DMS 273 treated with DMSO at 0.1 percent for 48 hours (cell line): ENCODE measurements at places on chromosomes 6 and 20.

DNA sequence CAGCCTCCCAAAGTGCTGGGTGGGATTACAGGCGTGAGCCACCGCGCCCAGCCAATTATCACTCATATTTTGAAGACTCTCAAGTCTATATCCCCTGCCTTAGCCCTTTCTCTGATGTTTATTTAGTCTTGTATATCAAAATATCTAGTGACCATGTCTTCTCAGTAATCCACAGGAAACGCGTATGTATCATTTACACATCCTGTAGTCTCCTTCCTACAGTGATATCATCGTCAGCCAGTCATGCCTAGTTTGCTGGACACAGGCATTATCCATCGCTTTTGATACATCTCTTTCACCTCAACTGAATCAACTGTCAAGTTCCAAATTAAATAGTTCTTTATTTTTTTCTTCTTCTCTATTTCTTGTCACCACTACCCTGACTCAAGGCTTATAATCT is 223.7 kb downstream of the NKAIN2 start:
- DNase-seq = no peak

GRCh38 chr20:46112430-46113112 is 5.5 kb upstream of the CD40 start:
- no peak for DNase-seq

- DNase-seq = no peak
These were observed 79.3 kb upstream of the SHLD1 start for GRCh38 chr20:5670874-5671273.

GRCh38 chr6:2403546-2403945 is 158.1 kb upstream of the GMDS start:
- DNase-seq = no peak

DNA sequence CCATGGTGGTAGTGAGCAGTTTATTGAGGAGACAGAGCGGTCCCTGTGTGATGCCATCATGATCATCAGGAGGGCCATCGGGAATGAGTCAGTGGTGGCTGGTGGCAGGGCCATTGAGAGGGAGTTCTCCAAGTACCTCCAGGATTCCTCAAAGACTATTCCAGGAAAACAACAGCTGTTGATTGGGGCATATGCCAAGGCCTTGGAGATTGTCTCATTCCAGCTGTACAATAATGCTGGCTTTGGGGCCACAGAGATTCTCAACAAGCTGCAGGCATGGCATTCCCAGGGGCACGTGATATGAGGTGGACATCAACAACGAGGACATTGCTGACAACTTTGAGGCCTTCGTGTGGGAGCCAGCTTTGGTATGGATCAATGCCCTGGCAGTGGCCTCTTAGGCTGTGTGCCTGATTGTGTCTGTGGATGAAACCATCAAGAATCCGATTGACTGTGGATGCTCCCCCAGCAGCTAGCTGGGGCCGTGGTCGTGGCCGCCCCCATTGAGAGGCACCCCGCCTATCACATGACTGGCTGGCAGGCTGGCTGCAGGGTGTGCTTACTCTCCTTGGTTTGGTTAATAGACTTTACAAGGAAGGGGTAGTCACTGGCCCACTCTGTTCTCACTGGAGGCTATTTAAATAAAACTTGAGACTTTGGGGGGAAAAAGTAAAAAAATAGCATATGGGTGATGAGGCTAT is 16.7 kb downstream of the RAET1E start:
- no peak for DNase-seq

DNA sequence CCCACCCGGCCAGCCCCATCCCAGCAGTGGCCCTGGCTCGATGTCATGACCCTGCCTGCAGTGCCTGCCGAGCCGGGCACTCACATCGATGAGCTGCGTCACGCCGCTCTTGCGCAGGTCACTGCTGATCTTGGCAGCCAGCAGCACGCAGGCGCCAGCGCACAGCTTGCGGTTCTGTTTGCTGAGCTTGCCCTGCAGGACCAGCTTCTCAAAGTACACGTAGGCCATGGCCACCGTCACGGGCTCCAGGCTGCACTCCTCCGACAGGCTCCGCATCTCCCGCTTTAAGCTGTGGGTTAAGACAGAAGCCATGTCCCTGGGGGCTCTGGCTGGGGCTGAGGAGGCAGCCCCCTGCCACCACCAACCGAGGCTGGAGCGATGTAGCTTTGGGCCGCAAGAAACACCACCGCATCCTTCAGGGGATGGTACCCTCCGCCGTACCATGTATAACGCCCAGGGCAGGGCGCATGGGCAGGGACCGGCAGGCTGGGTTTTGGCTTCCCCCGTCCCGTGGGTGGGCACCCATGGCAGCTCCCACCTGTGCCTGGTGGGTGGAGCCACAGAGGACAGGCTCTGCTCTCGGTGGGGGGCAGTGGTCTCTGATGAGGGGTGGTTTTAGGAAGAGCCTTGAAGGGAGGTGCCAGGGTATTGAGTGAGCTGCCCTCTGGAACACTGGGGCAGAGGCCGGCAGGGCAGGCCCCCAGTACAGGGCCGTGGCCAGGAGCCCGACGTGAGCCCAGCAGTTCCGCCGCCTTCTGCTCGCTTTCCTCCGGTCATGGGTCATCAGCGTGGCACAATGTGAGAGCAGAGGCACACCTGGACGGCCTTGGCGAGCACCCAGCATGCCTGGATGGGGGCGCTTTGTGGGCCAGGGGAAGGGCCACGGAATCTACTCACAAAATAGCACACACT is 4.5 kb downstream of the RPS21 start:
- DNase-seq = no peak

DNA sequence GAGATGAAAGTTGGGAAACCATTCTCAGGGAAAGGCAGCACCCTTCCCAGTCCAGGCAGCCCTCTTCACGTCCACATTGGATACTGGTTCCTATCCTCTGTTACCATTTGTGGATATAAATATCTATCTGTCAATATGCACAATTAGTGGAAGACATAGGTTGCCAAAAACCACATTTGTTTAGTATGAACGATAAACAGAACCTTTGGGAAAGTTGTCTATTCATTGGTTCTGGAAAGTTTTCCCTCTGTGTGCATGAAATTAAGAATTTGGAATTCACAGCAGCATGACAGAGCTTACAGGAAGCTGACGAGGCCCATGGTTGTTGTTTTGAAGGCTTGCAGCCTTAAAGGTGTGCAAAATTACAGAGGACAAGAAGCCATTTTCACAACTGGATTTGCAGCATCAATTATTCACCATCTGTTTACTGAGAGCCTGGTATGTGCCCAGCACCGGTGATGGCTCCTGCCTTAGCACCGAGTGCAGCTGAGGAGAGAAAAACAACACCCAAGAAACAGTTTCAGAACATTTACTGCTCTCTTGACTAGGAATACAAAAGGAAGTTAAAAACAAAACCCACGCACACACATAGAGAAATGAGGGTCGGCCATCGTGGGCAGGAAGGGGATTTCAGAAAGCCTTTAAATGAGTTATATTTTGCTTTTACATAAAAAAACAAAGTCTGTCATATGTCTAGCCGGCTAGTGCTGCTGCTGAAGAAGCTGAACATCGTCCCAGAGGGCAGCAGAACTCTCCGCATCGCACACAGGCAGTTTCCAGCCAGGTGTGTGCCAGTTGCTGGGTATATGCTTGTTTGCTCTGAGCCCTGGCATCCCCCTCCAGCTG is 319.6 kb downstream of the FARS2 start:
- no peak for DNase-seq

DNA sequence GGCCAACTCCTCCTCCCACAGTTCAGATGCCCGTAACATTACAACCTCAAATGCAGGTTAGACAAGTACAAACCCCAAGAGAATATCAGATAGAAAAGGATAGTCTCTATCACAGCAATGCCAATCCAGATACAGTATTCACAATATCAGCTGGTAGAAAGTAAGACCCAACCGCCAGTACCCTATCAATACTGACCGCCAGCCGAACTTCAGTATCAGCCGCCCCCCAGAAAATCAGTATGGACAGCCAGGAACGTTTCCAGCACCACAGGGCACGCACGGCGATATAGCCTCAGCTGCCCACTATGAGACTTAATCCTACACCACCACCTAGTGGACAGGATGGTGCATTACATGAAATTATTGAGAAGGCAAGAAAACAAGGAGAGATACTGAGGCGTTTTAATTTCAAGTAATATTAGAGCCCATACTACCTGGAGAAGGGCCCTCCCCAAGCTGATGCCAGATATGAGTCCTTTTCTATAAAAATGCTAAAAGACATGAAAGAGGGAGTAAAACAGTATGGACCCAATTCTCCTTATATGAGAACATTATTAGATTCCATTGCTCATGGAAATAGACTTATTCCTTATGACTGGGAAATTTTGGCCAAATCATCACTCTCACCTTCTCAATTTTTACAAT is 17.6 kb upstream of the EIF2S2 start:
- peak; percentile 30 for DNase-seq

DNA sequence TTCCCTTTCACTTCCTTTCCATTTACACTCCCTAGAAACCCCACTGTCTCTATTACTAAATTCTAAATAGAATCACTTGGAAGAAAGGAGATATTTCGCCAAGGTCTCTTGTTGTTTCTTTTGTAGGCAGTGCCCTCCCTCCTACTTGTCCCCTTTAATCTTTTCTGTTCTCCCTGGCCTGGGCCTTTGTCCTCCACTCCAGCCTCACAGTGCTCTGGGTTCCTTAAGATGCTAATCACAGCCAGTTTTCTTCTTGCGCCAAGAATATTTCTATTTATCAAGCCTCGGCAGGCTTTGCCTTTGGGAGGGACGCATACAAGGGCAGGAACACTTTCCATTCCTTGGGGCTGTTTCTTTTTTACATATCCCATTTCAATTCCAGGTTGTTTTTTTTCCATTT is 520.6 kb upstream of the CHD6 start:
- DNase-seq = no peak

DNA sequence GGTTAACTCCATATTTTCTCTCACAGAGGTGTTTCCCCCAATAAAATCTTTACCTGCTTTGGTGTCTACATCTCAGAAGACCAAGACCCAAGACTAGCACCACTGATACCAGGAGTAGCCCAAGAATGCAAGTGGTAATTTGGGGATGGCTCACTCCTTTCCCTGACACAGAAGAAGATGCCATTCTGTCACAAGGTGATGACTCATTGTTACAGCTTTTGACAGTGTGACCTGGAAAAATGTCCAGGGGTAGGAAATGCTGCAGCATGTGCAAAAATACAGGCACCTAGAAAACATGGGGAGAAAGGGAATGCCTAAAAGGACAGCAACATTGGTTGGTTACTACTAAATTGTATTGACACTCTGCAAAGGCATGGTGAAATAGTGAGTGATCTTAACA is 254.0 kb upstream of the GJE1 start:
- DNase-seq = no peak

- no peak for DNase-seq
These were observed 80.1 kb upstream of the ID4 start for GRCh38 chr6:19757036-19757435.

DNA sequence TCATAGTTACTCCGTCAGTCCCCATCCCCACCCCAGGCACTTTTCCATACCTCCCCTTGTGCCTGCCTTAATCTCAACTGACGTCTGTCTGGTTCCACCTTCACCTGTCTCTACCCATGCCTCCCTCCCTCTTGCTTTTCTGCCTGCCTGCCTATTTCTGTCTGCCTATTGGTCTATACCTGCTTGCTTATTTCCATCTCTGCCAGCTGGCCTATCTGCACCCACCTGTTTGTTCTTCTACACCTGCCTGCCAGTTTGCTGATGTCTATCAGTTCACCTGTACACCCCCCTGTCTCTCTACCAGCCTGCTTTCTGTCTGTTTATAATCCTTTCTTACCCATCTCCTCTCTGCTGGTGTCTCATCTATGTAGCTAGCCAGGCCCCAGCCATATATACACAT is 87.5 kb downstream of the RALGAPA2 start:
- DNase-seq = no peak

- DNase-seq = peak; percentile 45
These were observed 104.2 kb downstream of the AGPAT4 start for GRCh38 chr6:161169696-161170095.

- no peak for DNase-seq
These were observed 28.8 kb upstream of the IL17A start for GRCh38 chr6:52157301-52157941.

- no peak for DNase-seq
These were observed 135.3 kb upstream of the BMP2 start for GRCh38 chr20:6632187-6632586.

- no peak for DNase-seq
These were observed 23.5 kb downstream of the TBC1D20 start for GRCh38 chr20:438571-439469.

- peak; percentile 13 for DNase-seq
These were observed 95.6 kb downstream of the LAMP5 start for GRCh38 chr20:9609887-9610502.

DNA sequence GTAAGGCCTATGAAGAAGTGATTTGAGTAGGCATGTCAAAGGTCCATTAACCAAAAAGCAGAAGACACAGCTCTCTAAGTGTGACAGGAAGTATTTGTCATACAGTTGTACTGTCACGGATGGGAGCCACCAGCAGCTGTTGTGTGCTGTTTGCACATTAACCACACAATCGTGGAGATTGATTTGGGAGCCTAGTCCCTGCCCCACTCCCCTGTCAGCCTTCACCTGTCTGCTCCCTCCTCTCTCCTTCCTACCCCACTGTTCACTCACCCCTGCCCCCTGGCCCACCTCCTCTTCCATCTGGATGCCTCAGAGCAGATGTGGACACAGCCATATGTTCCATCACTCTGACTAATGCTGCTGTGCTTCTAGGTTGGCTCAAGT is 124.7 kb upstream of the SPACA1 start:
- DNase-seq = no peak

DNA sequence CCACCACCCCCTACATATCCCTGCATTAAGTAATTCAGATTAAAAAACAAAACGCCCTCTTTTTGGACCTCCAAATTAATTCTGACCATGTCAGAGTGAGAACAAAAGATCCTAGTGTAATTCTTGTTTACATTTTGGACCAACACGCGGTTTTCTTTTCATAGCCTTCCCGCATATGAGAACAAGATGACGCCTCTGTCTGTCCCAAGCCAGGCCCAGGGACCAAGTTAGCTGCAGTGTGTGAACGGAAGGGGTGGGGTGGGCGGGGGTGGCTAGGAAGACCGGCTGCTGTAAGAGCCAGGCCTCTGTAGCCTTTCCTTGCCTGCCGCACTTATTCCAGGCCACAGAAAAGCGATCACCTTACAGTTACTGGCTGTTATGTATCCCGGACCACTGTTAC is 68.0 kb downstream of the PLCG1 start:
- DNase-seq = no peak

- peak; percentile 68 for DNase-seq
These were observed 5.5 kb upstream of the NTSR1 start for GRCh38 chr20:62702895-62703852.

GRCh38 chr20:49699200-49699992 is 14.3 kb downstream of the B4GALT5 start:
- no peak for DNase-seq

DNA sequence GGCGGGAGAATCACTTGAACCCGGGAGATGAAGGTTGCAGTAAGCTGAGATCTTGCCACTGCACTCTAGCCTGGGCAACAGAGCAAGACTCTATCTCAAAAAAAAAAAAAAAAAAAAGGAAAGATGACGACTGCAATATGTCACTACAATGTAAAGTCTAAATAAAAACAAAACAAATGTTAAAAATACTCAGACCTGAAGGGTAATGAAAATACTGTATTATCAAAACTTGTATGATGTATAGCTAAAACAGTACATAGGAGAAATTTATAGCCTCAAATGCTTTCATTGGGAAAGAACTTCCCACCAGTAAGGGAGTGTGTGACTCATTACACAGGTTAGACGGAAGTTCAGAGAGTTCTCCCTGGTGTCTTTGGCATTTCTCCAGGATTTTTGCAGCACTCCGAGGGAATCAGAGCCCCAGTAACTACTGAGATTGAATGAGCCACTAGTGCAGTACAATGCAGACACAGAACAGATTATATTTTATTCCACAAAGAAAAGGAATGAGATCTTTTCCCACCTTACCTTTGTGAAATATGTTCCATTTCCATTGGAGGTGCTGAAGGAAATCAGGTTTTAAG is 12.5 kb upstream of the RALGAPB start:
- DNase-seq = peak; percentile 41

- no peak for DNase-seq
These were observed 5.9 kb downstream of the TUBB2B start for GRCh38 chr6:3221578-3221977.
